ENCODE measurements at places on chromosomes 4 and X. TPM values are rescaled to one million over a fixed set of nuclear protein-coding genes. Genes with fewer than 3 reads are reported as not detected.

DNA sequence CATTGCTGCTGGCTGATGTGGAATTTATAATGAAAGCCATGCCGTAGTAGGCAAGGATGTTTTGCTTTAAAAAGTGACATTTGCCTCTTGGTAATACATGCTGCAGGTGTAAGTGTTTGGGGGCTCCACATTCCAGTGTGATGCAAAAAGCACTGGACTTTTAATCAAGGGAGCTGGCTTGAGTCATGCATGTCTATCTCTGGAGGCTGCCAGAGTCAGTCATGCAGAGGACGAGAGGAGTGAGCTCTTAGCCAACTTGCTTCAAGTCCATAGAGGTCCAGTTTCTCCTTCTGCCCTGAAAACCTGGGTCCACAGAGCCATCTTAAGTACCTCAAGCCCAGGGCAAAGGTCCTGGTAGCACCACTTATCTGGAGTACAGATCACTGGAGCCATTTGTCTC, 11.6 kb upstream of the CXCL13 start:
- no peak for DNase-seq

DNA sequence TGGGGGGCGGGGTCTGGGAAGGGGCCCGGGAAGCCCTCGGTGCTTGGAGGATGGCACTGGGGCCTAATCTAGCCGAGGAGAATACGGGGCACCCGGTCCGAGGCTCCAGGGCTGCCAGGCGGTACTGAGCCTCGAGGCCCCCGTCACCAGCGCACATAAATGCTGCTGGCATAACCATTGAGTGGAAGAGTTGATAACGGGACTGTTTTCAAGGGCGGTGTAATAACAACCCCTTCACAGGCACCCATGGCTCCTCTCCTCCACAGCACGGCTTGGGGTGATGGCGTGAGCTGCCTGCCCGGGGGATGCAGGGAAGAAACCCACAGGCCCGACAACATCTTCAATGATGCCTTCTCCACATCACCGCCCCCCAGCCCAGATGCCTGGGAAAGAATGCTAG, 130.7 kb downstream of the FAM53A start:
- no peak for DNase-seq

DNA sequence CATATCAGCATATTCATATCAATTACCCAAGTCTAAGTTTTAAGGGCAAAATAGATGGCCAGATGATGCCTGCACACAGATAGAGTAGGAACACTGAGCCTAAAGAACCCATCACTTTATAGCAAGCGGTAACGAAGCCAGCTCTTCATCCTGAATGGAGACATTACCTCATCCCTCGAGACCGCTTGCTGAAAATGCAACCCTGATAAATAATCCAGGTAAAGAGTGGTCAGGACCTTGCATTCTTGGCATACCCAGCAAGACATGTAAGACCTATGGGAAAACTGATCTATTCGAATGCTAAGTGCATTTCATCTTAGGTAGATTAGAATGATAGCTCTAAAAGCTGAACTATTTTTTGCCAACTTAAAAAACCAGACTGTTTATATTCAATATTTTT, 25.3 kb downstream of the DCHS2 start:
- no peak for DNase-seq

- DNase-seq: no peak
Observed at GRCh38 chrX:11967986-11968869, 170.0 kb upstream of the FRMPD4 start.

Gene CCNG2
- 9.6 TPM for total RNA-seq

All from Right ventricle myocardium superior (tissue), 1 donor.